ENCODE measurements at places on chromosomes 12 and 14. TPM values are rescaled to one million over a fixed set of nuclear protein-coding genes. Genes with fewer than 3 reads are reported as not detected.

DNA sequence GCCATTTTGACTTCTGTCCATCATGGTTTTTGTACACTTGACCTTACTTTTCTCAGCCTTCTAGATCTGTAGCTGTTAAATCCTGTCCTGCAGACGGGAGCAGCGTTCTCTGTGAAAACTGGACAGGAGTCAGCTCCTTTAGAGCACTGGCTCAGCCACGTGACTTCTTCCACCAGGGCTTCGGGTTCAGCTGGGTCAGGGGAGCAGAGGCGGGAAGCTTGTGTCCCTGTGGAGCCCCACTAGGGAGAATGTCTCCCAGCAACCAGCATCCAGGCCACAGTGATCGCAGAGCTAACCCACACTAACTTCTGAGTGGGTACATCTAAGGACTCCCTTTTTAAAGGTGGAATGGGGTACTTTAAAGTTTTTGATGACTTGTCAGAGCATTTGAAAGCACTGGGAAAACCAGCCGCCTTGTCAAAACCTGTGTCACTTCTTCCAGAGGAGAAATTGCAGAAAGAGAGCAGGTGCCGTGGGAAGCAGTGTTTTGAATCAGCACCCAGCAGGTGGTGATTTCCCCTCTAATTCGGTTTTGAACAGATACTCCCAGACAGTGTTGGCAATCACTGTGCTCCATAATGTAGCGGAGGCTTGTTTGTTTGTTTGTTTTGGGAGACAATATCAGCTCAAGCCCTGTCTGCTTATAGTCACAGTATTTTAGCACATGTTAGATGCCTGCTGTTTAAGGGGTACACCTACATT lies 17.9 kb downstream of the DERA start:
- DNase-seq = no peak

The DHRS2 gene
- total RNA-seq = 0.69 TPM

The ARMH4 gene
- total RNA-seq = 5.8 TPM

DNA sequence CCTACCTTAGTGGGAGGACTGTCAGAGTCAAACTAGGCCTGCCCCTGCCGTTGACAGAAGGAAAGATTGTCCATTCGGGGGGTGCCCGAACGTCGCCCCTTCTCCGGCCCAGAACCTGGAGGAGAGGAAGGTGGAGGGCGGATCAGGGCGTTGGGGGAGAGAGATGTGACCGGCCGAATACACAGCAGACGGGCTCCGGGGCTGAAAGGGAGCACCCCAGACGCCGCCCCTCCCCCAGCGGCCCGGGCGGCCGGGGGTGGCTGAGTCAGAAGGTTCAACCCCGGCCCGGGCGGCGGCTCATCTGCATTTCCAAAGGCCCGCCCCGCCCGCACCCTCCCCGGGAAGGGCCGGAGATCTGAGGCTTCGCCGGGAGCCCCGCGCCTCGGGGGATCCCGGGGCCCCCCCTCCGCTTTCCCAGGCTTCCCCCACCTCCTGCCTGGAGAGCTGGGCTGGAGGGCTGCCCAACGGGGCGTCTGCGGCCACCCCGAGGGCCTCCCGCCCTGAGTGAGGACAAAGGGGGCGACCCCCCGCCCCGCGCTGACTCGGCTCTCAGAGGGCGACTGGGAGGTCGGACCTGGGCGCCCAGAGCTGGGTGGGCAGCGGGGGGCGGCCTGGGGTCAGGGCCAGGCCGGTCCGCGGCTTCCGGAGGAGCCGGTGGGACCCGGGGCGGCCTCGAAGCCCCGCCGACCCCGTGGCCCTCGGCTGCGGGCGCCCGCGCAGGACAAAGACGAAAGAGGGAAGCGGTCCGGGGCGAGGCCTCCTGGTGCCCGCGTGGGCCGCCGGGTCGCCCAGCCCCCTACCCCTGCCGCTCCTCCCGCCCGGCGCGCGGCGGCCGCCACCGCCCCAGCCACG lies 3.7 kb upstream of the SETD1B start:
- no peak for DNase-seq

GRCh38 chr12:46522071-46522470 lies 149.5 kb upstream of the SLC38A2 start:
- DNase-seq = no peak

The ANKRD33 gene
- total RNA-seq = not detected

The HOTAIR gene
- total RNA-seq = not detected

The RFLNA gene
- total RNA-seq = 0.69 TPM

The GPR162 gene
- 1.2 TPM for total RNA-seq

The FAM186B gene
- not detected for total RNA-seq

The SLC25A29 gene
- total RNA-seq = 51.6 TPM

- DNase-seq = no peak
Measured at GRCh38 chr14:82935691-82936090, 1402.0 kb upstream of the SEL1L start.

The RGS6 gene
- total RNA-seq = not detected

GRCh38 chr14:93017301-93017797 lies 94.4 kb downstream of the CHGA start:
- DNase-seq = no peak

DNA sequence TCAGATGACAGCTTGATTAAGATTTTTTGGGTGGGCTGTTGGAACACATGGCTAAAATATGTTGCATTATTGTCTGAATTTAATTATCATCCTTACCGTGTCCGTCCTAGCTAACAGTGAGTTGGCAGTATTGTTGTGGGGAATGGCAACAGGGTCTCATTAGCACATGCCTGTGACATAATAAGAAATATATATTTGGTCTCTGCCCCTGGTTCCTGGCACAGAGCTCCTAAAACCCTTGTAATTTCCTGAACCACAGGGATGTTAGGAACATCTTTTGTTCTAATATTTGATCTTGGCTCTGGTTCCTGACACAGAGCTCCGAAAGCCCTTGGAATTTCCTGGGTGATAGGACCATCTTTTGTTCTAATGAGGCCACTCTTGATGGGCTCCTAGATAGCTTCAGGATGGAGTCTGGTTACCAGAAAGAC lies 76.0 kb downstream of the SYNE2 start:
- DNase-seq = no peak

The RHEBL1 gene
- total RNA-seq = 1.6 TPM

- no peak for DNase-seq
Measured at GRCh38 chr14:99065551-99065950, 206.4 kb downstream of the BCL11B start.

The P3H3 gene
- total RNA-seq = 30.4 TPM
